Stimulated activated CD8-positive, alpha-beta memory T cell treated with anti-CD3 and anti-CD28 coated beads, Interleukin-15, amount 100 ng/mL, for 24 hours (primary cell): ENCODE measurements at places on chromosomes 2 and 18.

GRCh38 chr2:30484145-30484544 lies 37.1 kb downstream of the LCLAT1 start:
- DNase-seq: no peak

DNA sequence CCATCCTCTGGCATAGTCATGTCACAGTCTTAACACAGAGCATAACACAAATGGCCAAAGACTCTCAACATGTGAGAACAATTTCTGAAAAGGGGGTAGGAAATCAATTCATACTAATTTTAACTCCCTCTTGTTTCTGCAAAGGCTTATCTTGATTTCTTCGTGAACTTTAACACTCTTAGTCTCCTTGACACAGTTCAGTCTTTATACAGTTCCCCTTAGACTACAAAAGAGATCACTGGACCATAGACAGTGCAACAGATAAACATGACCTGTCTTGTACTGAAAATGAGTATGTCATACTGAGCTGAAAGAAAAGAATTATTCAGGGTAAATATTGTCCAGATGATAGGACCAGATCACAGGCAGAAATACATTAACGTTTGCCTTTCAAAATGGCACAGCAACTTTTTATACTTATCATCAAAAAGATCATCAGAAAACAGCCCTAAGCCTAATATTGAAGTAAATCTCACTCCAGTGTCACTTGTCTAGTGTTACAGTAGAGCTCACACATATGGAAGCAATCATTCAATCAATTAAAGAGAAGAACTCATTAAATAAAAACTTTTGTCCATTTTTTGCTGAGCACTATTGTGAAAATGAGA lies 56.4 kb upstream of the VRK2 start:
- DNase-seq: no peak

- no peak for DNase-seq
These were observed 292.6 kb downstream of the SETBP1 start for GRCh38 chr18:44973282-44973681.

DNA sequence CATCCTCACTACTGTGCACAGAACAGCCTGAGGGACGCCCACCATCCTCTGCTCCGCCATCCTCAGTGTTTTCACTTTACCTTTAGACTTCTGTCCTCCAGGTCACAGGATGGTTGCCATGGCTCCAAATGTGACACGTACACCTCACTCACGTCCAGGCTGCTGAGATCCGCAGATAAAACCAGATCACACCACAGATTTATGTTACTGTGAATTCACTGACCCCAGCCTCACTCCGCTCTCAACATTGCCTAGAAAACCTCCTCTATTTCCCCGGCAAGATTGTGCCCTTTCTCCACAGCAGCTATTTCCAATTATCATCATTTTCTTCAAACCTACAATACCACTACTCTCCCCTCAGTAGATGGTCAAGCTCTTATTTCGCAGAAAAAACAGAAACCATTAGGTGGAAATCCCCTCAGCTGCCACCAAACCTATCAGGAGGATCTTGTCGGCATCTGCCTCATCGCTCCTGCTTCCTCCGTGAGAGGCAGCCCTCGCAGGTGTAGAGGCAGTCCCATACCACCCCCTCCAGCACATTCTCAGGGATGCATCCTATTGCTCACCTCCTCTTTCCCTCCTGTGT lies 49.8 kb upstream of the SLC1A4 start:
- no peak for DNase-seq
